ENCODE measurements at places on chromosomes 2 and 18.

DNA sequence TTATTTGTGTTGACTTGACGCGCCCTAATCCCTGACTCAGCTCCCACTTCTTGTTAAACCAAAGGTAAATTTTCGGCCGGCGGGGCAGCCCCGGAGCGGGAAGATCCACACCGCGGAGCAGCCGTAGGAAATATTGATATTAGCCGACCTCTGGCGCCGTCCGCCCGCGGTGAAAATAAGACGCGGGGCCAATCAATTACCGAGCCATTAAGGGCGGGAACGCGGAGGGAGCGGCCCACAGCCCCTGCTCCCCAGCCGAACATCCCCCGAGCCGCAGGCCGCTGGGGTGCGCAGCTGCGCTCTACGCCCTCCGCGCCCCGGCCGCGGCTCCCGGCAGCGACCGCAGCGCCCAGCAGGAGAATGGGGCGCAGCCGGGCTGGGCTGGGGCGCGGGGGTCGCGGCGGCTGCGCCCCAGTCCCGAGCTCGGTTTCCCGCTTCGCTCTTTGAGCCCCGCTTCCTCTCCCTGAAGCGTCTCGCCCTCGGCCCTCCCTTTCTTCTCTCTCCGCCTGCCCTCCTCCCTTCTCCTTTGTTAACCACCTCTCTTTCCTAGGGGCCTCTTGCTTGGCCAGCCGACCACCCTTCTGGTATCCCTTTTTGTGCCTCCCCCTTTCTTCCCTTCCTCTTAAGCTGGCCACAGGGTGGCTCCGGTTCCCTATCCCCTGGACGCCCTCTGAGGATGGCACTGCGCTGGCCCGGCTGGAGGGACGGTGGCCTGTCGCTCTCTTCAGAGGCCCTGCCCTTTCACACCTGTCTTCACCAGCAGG, 40.9 kb downstream of the CELF4 start:
- DNase-seq, result no peak

- no peak for DNase-seq
Observed at GRCh38 chr18:74631623-74632350, 34.1 kb downstream of the ZNF407 start.

- DNase-seq, result no peak
Observed at GRCh38 chr2:163611557-163611906, 124.3 kb downstream of the FIGN start.

DNA sequence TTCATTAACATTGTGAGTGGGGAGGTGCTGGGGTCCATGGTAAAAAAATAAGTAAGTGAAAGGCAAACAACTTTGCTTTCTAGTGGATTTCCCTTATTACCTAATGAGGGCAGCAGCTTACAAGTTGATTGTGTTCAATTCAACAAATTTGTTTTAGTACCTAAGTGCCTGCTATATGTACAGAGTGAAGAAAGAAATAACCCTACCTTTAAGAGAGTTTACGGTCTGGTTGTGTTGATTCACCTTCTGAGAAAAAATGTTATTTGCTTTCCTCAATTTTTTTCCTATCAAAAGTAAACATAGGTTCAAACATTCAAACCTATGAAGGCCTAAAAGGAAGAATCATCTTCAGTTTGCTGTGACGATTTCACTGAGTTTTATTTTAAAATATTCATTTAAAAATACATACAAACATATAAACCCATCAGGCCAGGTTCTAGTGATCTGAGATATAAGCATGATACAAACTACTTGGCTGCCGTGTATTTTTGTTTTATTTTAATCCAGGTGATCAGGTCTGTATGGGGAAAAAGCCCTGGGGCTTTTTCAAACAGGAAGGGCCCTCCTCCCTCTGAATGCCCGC, 1.5 kb upstream of the SPTBN1 start:
- no peak for DNase-seq

GRCh38 chr2:235377176-235377575, 116.7 kb upstream of the AGAP1 start:
- DNase-seq, result no peak

DNA sequence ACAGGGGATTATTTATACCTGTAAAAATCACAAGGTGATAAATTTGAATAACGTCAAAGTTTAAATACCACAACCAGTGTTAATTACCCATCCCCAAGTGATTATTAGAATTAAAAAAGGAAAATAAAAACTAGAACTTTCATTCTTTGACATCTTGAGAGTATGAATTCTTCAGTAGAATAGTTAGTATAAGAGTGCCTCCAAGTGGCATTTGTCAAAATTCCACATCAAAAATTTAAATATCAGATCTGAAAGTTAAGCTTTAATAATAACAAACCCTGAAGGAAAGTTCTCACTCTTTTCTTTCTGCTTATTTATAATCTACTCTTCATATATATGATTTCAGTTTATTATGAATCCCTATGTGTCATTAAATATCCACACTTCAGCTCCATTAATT, 273.7 kb upstream of the KYNU start:
- no peak for DNase-seq

GRCh38 chr2:236552581-236553363, 16.9 kb upstream of the ACKR3 start:
- no peak for DNase-seq

All from NCI-H774 (cell line).